ENCODE measurements at places on chromosomes 4 and X.

DNA sequence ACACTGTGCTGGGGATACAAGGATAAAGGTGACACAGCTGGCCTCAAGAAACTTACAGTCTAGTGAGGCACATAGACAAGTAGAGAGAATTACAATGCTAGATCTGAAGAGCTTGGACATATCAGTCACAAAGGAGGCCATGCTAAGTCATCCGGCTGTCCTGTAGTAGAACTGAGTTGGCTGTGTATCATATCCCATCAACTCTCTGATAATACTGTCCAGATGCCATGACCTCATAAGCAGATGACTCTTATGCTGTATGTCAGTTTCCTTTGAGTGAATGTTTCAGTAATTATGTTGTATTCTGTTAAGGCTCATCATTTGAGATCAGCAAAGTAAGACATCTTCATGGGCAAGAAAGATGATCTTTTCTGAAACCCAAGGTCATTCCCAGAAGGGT, 442.9 kb downstream of the MID1IP1 start:
- DNase-seq: no peak

- no peak for DNase-seq
Observed at GRCh38 chr4:73916172-73916925, 47.2 kb downstream of the CXCL1 start.

- DNase-seq: no peak
Observed at GRCh38 chr4:185040523-185040922, 22.2 kb downstream of the HELT start.

- no peak for DNase-seq
Observed at GRCh38 chr4:19213388-19213787, 1038.3 kb upstream of the SLIT2 start.

DNA sequence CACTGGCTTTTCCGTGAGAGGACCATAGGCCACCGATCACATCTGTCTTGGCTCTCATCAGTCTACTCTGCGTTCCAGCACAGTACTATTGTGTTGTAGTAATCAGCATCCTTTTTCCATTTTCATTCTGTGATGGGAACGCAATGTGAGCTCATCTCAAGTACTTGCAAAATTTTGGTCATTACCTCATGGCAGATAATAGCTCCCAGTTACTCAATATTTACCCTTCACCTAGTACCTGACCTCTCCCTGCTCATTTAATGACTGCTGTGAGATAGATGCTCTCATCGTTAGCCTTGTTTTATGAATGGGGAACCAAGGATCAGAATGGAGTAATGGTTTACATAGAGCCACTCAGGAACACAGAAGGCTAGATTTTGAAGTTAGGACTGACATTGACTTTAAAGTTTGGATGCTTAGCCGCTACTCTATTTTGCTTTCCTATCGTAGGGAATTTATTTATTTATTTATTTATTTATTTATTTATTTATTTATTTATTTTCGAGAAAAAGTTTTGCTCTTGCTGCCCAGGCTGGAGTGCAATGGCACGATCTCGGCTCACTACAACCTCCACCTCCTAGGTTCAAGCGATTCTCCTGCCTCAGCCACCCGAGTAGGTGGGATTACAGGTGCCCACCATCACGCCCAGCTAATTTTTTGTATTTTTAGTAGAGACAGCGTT, 6.5 kb upstream of the GPR101 start:
- DNase-seq: no peak

GRCh38 chrX:40104985-40105834, 7.5 kb upstream of the BCOR start:
- DNase-seq: no peak

GRCh38 chr4:82584931-82585330, 23.1 kb upstream of the TMEM150C start:
- DNase-seq: no peak

- no peak for DNase-seq
Observed at GRCh38 chr4:48184882-48185281, 50.8 kb upstream of the TXK start.

GRCh38 chrX:4661771-4662170, 948.3 kb upstream of the PRKX start:
- no peak for DNase-seq

DNA sequence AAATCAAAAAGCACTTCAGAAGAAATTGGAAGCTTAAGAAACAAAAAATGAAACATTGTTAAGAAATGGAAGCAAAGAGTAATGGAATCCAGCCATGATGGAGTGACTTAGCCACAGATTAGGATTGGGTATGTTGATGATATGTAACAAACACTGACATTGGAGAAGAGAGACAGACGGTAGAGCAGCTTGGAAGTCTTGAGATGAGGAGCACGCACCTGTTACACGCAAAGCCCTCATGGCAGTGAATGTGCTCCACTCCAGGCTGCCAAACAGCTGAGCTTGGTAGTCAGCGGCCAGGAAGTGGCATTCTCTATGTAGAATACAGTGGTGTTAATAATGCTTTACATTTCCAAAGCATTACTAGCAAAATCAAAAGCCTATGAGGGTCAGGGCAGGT, 56.9 kb upstream of the GPRIN3 start:
- DNase-seq: no peak

DNA sequence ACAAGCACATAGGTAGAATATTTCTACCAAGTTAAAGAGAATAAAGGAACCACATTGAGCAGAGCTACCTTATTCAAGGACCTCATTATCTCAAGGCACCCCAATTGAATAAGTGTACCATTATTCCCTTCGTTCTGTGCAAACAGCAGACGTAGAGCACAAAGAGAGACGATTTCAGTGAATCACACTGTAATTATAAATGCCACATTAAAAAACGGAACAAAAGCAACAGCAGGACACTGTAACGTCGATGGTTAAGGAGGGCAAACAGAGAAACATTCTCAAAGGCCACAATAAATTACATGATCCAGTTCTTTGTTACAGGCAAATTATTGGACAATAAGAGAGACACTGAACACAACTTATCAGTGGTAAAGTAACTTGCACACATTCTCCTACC, 644.1 kb upstream of the TENM3 start:
- DNase-seq: no peak

- DNase-seq: no peak
Observed at GRCh38 chrX:74063426-74064155, 240.4 kb upstream of the ZCCHC13 start.

- DNase-seq: no peak
Observed at GRCh38 chr4:46277165-46277951, 112.6 kb downstream of the GABRA2 start.

- no peak for DNase-seq
Observed at GRCh38 chr4:145058256-145058655, 39.7 kb downstream of the ANAPC10 start.
